ENCODE measurements at places on chromosomes 16 and 17. TPM values are rescaled to one million over a fixed set of nuclear protein-coding genes. Genes with fewer than 3 reads are reported as not detected.

The MATCAP1 gene
- polyA plus RNA-seq = 0.56 TPM

The ADAP2 gene
- 5.0 TPM for polyA plus RNA-seq

The NPIPB6 gene
- polyA plus RNA-seq = 0.29 TPM

The CMTM2 gene
- polyA plus RNA-seq = not detected

The SDK2 gene
- polyA plus RNA-seq = 3.3 TPM

Measured in IgD-negative memory B cell (primary cell).